Anterior cingulate cortex (tissue), 58 donors: ENCODE measurements at places on chromosomes 12 and 14.

GRCh38 chr14:52029881-52030280 lies 39.0 kb downstream of the NID2 start:
- DNase-seq = no peak

DNA sequence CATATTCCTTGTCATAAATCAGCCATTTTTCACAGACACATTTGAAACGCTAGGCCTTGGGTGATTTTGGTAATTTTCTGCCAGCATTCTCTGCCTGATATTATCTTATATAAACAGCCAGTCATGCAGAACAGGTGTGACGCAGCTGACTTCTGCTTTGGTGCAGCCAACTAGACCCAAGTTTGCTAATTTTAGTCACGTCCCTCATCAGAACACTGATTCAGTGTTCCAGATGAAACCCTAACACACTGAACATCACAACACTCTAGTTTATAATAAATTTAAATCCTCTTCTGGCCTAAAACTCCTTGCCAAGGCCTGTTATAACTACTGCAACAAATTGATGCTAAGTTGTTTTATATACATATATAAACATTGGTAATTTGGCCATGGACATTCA lies 386.1 kb downstream of the SEC23A start:
- DNase-seq = no peak

DNA sequence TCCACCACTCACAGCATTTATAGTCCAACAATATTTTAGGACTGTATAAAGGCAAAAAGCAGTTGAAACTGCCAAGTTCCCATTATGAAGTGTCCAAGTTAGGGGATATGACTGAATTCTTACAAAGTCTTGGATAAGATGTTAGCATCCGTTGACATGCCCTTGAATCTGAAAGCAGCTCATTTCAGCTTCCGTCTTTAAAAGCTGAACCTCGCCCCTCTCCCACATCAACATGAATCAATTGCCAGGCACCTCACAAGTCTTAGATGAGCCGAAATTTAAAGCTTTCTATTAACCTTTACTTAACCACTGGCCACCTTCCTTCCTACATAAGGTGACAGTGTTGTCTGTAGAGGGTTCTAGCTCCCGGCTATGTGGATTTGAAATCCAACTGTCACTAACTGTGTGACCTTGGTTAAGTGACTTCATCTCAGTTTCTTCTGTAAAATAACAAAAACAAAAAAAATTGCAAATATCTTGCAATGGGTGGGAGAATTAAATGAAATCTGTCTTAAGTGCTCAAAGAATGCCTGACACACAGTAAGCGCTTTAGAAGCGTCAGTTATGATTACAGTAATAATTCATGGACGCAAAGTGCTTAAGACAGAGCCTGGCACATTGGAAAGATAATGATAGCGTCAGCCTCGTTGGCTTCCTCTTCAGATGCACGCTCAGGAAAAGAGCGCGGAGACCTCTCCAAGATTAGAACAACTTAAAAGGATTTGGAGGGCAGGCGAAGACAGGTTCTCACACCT lies 1.2 kb downstream of the PPP1CC start:
- DNase-seq = no peak

DNA sequence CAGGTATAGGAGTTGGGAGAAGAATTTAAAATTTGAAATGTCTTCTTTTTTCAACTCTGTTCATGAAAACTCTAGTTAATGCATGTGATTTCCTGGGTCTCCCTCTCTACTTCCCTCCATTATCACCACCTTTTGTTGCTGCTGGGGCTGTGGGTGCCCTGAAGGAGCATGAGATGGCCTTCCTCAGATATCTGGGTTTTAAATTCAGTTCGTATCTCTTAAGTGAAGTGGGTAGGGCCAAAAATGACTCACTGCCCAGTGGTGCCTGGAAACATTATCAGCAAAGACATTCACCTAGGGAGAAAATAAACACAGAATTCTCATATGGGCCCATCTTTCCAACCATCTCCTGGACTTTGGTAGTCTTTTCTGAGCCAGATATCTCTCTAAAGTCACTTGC lies 234.9 kb upstream of the PLEKHG7 start:
- DNase-seq = no peak

GRCh38 chr12:48969160-48969771 lies 2.3 kb downstream of the WNT10B start:
- DNase-seq = no peak

DNA sequence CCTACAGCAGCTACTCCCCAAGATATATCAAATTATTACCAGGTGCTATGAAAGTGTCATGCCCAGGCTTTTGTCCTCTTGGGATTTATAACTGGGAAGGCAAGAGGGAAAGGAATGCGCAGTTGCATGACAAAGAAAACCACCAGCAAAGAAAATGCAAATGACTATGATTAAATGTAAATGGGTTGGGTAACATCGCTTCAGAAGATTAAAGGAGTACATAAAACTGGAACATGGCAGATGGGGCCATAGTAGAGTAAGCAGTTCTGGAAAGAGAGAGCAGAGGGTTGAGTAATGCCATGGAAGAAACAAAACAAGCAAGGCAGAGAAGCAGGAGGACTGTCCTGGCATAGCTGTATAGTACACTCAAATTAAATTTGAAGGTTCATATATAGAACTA lies 493.1 kb downstream of the NOVA1 start:
- DNase-seq = no peak

DNA sequence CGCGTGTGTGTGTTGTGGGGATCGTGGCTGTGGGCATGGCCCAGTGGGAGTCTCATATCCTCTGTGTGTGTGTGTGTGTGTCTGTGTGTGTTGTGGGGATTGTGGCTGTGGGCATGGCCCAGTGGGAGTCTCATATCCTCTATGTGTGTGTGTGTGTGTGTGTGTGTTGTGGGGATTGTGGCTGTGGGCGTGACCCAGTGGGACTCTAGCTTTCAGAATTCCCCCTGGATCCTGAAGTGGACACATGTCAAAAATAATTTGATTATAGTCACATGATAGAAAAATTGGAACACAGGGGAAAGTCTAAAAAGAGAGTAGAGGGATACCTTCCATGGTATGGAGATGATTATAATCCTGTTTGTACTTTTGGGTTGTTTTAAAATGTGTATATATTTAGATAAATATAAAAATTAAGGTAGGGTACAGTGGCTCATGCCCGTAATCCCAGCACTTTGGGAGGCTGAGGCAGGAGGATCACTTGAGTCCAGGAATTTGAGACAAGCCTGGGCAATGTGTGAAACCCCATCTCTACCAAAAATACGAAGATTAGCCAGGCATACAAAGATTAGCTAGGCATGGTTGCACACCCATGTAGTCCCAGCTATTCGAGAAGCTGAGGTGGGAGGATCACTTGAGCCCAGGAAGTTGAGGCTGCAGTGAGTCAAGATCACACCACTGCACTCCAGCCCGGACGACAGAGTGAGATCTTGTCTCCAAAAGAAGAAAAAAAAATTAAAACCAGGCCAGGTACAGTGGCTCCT lies 11.0 kb downstream of the PAPLN start:
- no peak for DNase-seq
